A172 (cell line): ENCODE measurements at places on chromosomes 6 and 20. TPM values are rescaled to one million over a fixed set of nuclear protein-coding genes. Genes with fewer than 3 reads are reported as not detected.

The IPCEF1 gene
- total RNA-seq: 0.17 and 0.47 TPM in 2 replicates

The CRISP3 gene
- not detected in 2 replicates for total RNA-seq

The WFDC10B gene
- 0.98 TPM in 1 of 2 replicates, not detected in the other for total RNA-seq

The OR11A1 gene
- not detected in 2 replicates for total RNA-seq

The ATP9A gene
- total RNA-seq: 16.3 and 19.5 TPM in 2 replicates

The COL11A2 gene
- total RNA-seq: 0.79 and 1.7 TPM in 2 replicates

DNA sequence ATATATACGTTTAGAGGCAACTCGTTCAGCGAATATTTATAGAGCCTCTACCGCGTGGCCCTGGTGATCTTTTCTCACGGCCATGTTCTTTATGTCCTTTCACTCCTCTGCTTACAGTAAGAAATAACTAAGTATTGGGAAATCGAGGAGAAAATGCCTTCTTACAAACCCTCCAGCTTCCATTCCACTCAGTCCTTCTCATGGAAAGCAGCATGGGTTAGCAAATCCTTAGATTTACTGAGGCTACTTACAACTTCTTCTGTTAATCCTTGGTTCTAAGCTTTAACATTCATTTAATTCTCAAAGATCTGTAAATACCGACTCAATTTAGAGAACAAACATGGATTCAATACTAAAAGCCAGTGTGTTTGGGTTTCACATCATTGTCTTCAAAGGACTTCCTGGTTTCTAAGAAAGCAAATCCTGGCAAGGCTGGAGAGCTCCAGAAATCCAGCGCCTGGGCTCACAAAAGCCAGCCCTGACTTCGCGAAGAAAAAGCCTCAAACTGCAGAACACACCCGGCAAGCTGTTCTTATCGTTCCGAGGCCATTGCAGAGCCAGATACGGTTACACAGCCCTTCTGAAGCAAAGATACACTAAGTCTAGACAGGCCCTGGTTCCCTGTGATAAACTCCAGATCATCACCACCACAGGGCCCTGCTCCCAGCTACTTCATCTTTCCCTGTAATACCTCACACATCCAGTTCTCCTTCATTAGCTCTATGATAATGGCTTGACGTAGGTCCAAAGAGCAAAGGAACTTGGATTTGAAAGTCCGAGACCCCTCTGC lies 19.2 kb downstream of the AGPAT4 start:
- no peak for DNase-seq

DNA sequence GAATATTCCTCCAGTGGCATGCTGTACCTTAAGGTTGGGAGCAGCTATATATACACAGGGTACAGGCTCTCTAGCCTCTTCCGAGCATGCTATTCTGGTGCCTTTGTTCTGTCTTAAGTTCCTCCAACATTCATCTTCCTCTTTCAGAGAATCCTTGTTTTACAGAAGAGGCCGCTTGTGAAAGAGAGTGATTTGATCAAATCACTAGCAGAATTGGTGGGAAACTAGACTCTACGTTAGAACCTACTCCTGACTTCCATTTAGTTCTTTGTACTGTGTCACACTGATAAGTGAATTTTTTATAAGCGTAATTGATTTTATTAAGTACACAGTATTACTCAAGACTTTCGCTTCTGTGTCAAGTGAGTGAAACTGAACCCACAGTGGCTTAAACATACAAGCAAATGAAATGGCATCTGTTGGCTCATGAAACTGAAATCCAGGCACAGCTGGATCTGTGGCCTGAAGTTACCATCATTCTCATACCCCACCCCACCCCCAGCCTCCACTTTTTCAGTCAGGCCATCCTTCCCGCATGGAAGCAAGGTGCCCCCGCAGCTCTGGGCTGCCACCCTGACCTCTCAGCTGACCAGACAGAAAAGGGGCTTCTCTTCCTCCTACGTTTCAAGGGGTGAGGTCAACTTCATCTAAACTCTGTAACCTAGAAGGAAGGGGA lies 102.3 kb downstream of the RPP40 start:
- no peak for DNase-seq

- no peak for DNase-seq
These were observed 38.2 kb upstream of the FYN start for GRCh38 chr6:111911428-111911827.

DNA sequence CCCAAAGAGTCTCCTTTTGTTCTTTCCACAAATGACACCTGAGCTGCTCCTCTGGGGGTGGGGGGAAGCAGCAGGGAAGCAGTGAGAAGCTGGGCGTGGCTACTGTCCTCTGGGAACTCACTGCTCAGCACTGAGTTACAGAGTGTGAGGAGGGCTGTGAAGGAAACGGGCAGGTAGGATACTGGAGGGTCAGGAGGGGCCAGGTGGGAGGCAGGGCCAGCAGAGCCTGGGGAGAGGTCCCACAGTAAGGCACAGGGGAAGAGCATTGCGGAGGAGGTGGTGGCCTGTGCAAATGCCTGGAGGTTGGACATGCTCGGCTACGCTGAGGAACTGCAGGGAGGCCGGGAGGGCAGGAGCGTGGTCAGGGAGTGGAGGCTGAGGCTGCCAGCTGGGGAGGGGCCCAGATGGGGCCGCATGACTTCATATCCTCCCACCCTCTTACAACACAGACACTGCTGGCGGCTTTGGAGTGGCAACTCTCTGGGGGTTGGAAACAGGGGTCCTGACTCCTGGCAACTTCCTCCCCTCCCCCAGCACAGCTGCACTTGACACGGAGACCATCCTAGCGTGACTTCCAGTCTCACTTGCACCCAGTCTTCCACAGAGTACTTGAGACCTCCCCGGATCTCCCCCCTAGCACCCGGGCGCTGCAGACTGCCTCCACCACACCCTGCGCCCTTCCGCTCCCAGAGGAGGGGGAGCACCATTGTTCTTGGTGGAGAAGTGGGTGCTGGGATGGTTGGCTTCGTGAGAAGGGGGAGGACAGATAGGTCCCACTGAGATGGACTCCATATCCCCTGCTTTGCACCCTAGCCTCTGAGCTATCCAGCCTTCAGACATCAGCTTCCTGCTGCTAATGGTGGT lies 34.2 kb downstream of the RBM38 start:
- no peak for DNase-seq

GRCh38 chr6:17884498-17885478 lies 102.6 kb downstream of the KIF13A start:
- no peak for DNase-seq

DNA sequence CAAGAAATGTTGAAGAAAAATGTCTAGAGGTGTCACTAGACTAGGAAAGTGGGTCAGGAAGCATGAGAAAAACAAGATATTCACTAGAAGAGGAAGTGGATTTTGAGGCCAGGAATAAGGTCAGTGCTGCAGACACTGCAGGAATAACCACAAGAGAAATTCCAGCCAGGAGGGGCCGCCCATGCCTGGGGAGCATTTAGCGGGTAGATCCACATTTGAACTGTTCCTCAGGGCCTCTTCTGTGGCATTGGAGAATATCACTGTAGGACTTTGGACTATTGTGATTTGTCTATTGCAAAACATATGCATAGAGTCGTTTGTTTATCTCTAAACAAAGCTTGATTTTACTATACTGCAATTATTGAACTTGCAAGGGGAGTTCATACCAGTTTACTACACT lies 49.6 kb upstream of the CCDC28A start:
- DNase-seq: peak; percentile 52

DNA sequence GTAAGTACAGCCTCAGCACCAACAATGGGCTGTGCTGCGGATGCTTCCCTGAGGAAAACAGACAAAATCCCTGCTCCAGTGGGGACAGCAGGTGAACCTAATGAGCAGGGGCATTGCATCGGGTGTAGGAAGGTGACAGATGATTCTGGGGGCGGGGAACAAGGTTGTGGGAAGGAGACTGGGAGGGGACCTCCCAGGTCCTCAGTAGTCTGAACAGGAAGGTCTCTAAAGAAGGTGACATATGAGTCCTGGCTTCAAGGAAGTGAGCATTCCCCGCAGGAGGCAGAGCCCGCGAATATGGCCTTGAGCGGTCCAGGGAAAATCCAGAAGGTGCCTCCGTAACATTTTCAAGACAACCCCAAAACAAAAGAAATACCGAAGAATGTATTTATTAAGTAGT lies 19.4 kb downstream of the ULBP1 start:
- DNase-seq: no peak

GRCh38 chr6:112207776-112208175 lies 46.6 kb downstream of the LAMA4 start:
- no peak for DNase-seq

GRCh38 chr20:14406495-14406894 lies 69.1 kb upstream of the FLRT3 start:
- peak; percentile 74 for DNase-seq

- no peak for DNase-seq
These were observed 1.6 kb downstream of the OLIG3 start for GRCh38 chr6:137492289-137493217.
